Activated CD4-positive, alpha-beta T cell treated with anti-CD3 and anti-CD28 coated beads, Interleukin-2, amount 50 U/mL, for 4 hours (primary cell): ENCODE measurements at places on chromosomes 2 and 18.

DNA sequence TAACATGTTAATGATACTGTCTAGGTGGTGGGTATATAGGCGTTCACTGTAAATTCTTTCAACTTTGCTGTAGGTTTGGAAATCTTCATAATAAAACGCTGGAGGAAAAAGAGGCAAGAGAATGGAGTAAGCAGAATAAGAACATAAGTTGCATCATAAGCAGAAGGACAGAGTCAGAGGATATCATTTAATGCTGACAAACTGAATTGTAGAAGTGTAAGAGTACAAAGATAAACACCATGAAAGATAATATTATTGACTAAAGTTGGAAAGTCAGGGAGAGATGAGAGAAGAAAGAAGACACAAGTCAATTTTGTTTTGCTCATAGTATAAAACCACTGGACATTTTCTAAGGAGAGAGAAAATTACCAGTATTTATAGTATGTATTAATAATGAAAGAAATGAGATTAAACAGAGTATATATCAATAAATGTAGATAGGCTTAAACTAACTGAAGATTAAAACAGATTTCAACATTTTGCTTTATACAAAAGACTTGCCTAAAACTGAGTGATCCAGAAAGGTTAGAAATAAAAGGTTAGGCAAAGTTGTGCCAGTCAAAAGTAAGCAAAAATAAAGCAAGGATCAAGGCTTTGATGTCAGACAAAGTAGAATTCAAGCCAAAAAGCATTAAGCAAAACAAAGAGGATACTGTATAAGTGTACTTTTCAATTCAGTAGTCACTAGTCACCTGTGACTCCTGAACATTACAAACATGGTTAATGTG is 42.4 kb upstream of the VIT start:
- no peak for DNase-seq

DNA sequence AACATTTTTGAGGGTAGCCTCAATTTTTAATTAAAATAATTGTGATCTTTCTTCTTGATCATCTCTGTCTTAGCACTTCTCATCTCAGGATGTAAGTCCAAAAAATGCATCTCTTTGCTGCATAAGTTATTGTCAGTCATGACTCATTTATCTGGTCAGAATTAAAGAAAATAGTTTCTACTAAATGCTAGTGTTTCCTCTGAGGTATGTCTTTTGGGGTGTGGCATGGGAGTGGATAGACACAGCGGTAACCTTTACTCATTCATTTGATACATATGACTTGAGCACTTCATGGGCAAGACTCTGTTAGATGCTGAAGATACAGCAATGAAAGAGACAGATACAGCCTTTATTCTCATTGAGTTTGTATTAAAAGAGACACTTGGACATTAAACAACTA is 284.7 kb downstream of the IRS1 start:
- DNase-seq: no peak

GRCh38 chr2:172924097-172924660 is 151.5 kb upstream of the MAP3K20 start:
- no peak for DNase-seq

GRCh38 chr18:50424877-50425690 is 50.2 kb downstream of the SKA1 start:
- DNase-seq: no peak

DNA sequence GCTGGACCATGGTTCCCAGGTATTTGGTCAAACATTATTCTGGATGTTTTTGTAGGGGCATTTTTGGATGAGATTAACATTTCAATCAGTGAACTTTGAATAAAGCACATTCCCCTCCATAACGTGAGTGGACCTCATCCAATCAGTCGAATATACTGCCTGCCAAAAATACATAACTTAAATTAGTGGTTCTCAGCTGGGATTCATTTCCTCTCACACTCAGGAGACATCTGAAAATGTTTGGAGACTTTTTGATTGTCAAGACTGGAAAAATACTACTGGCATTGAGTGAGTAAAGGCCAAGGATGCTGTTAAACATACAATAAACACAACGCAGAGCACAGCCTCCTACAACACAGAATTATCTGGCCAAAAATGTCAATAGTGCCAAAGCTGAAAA is 198.2 kb downstream of the MYO1B start:
- no peak for DNase-seq

GRCh38 chr2:204948822-204949221 is 403.5 kb downstream of the PARD3B start:
- no peak for DNase-seq

- no peak for DNase-seq
Measured at GRCh38 chr2:62999905-63000304, 50.7 kb upstream of the OTX1 start.
